ENCODE measurements at places on chromosomes 4 and X. TPM values are rescaled to one million over a fixed set of nuclear protein-coding genes. Genes with fewer than 3 reads are reported as not detected.

- no peak overlapping the region for H3K4me3 ChIP-seq
- H3K27ac ChIP-seq, result no peak overlapping the region
- H3K36me3 ChIP-seq, result no peaks in the 10 kb centered on the region
- H3K4me1 ChIP-seq, result no peaks in the 10 kb centered on the region
These were observed 64.0 kb downstream of the KCNIP4 start for GRCh38 chr4:21884615-21885014.

CRMP1 gene
- total RNA-seq, result 91.4 TPM

GRCh38 chr4:7285244-7286094 lies 93.1 kb downstream of the SORCS2 start:
- no peaks in the 10 kb centered on the region for H3K27me3 ChIP-seq
- H3K36me3 ChIP-seq, result no peaks in the 10 kb centered on the region

CFAP47 gene
- total RNA-seq, result 0.13 TPM

GRCh38 chr4:139768896-139769295 lies 103.3 kb downstream of the MGST2 start:
- no peak overlapping the region for H3K27ac ChIP-seq
- H3K36me3 ChIP-seq, result no peaks in the 10 kb centered on the region
- no peak for DNase-seq
- peaks cover 29% of the 10 kb centered on the region for H3K4me1 ChIP-seq
- H3K4me3 ChIP-seq, result no peak overlapping the region
- no peaks in the 10 kb centered on the region for H3K27me3 ChIP-seq

AMBN gene
- total RNA-seq, result 0.15 TPM

ABCE1 gene
- total RNA-seq, result 99.2 TPM

DNA sequence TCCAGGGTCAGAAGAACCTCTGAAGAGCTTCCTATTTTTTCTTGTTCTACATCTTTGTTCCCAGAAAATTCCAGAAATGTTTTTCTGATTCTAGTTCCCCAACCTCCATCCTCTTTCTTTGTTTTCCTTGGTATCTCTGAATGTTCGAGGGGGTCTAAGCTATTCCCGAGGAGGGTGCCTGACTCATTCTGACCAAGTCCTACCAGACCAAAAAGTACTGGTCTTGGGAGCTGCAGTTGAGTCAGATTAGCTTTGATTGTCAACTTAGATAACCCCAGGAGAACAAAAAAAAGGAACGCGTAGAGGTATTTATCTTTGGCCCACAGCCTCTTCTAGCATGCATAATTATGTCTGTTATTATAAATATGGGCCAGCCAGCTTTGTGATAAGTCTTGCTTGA lies 12.1 kb upstream of the TENM3 start:
- DNase-seq, result no peak
- H3K4me3 ChIP-seq, result no peak overlapping the region
- H3K27ac ChIP-seq, result no peak overlapping the region
- H3K36me3 ChIP-seq, result no peaks in the 10 kb centered on the region

GRCh38 chrX:63755892-63756291 lies 29.1 kb downstream of the ARHGEF9 start:
- peak overlapping the region; percentile 56 for H3K27ac ChIP-seq
- H3K36me3 ChIP-seq, result no peaks in the 10 kb centered on the region
- no peak for DNase-seq
- no peaks in the 10 kb centered on the region for H3K27me3 ChIP-seq
- peaks cover 8% of the 10 kb centered on the region for H3K4me1 ChIP-seq
- H3K4me3 ChIP-seq, result no peak overlapping the region

DNA sequence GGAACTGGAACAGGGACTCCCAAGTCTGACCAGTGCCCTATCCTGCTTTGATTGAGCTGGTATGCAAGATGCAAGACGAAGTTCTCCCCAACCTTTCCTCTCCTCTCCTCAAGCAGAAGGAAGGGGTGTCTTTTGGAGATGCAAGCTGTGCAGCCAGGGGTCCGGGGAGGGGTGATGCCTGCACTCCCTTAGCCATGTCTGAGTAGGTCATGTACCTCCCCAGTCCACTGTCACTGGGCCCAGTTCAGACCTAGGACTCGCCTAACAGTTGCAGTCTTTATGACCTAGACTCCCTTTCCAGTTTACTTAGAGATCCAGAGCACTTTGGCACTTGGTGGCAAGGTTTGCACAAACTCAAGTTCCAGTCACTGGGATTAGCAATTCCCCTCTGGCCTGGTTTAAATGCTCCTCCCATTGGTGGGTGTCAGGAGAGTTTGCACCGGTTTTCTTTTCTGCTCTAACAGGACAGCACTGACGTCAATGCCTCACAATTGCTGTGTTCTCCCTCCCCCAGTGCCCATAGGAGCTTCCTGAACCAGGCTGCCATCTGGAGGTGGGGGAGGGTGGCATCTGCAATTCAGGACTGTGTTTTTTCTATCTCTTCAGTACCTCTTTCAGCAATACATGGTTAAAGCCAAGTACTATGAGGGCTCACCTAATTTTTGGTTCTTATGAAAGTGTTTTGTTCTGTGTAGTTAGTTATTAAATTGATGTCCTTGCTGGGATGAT lies 782.2 kb downstream of the ARAP2 start:
- H3K27me3 ChIP-seq, result no peaks in the 10 kb centered on the region
- no peak overlapping the region for H3K4me3 ChIP-seq
- H3K4me1 ChIP-seq, result no peaks in the 10 kb centered on the region
- no peaks in the 10 kb centered on the region for H3K36me3 ChIP-seq

GRCh38 chr4:175407926-175408325 lies 404.1 kb downstream of the GPM6A start:
- H3K27ac ChIP-seq, result no peak overlapping the region
- no peaks in the 10 kb centered on the region for H3K36me3 ChIP-seq
- H3K4me1 ChIP-seq, result no peaks in the 10 kb centered on the region
- no peak for DNase-seq
- H3K27me3 ChIP-seq, result no peaks in the 10 kb centered on the region
- H3K4me3 ChIP-seq, result no peak overlapping the region

GRCh38 chrX:51759055-51759839 lies 16.0 kb downstream of the GSPT2 start:
- no peaks in the 10 kb centered on the region for H3K4me1 ChIP-seq
- no peak overlapping the region for H3K27ac ChIP-seq
- no peaks in the 10 kb centered on the region for H3K27me3 ChIP-seq
- H3K36me3 ChIP-seq, result no peaks in the 10 kb centered on the region
- DNase-seq, result no peak
- H3K4me3 ChIP-seq, result no peak overlapping the region
